H7 (cell line): ENCODE measurements at places on chromosomes 7 and 10. TPM values are rescaled to one million over a fixed set of nuclear protein-coding genes. Genes with fewer than 3 reads are reported as not detected.
A peak's percentile ranks its signal among the peaks of the same experiment; 100 is the strongest.

FXYD4 gene
- not detected in 2 replicates for total RNA-seq

- DNase-seq = no peak
Measured at GRCh38 chr10:119550827-119551226, 8.3 kb upstream of the RGS10 start.

DNA sequence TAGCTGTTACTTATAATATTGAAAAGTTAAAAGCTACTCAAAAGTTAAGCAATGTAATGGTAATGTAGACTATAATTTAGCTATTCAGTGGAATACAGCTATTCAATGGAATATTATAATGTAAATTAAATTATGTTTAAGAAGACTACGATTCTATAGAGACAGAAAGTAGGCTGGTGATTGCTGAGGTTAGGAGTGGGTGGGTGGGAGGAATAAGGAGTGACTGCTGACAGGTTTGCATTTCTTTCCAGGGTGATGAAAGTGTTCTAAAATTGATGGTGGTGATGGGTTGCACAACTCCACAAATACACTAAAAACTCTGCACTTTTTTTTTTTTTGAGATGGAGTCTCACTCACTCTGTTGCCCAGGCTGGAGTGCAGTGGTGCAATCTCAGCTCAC lies 21.4 kb downstream of the DENND2A start:
- no peak for DNase-seq

DNA sequence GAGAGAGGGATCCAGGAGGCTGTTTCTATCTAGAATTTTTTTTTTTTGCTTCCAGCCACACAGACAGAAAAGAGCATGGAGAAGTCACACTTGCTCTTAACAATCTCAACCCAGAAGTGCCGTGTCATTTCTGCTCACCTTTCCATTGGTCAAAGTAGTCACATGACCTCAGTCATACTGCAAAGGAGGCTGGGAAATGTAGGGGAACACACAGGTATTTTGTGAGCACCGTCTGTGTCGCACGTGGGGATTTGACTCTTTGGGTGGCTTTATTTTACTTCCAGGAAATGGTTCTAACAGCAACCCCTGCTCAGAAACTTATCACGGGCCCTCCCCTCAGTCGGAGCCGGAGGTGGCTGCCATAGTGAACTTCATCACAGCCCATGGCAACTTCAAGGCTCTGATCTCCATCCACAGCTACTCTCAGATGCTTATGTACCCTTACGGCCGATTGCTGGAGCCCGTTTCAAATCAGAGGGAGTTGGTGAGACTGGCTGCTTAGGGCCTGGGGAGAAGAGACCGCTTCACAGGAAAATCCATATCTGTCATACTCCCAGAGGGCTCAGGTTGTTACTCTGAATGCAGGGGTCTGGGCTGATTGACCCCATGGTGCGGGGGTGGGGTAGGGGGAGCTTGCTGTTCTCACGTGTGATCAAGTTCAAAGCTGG lies 13.1 kb upstream of the CPA1 start:
- DNase-seq = no peak

- peak; percentile 88 for DNase-seq
Measured at GRCh38 chr7:100895701-100895955, at the start of gene ACHE. ACHE (minus strand) TSS chr7:100895888; CDS start chr7:100894232, 1,656 bp downstream.

GRCh38 chr7:158970132-158970531 lies 113.8 kb downstream of the DYNC2I1 start:
- no peak for DNase-seq

DNA sequence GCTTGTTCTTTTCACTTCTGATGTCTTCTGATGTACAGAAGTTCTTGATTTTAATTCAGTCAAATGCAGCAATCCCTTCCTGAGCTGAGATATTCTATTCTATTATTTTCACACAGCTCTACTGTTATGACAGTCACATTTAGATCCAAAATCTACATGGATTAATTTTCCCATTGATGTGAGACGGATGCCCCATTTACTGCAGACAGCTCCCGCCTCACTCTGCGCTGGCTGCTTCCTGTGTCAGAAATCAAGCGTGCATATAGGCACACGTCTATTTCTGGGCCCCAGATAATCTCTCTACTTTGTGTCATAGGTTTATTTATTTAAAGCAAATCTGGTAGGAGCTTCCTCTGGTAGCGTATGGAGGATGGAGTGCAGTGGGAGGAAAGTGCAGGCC lies 6.7 kb downstream of the BNIP3 start:
- DNase-seq = no peak

TMEM176A gene
- not detected in 2 replicates for total RNA-seq

GRCh38 chr7:118046086-118046485 lies 137.9 kb upstream of the LSM8 start:
- no peak for DNase-seq

GRCh38 chr7:157526913-157527634 lies 190.3 kb downstream of the DNAJB6 start:
- no peak for DNase-seq

DNA sequence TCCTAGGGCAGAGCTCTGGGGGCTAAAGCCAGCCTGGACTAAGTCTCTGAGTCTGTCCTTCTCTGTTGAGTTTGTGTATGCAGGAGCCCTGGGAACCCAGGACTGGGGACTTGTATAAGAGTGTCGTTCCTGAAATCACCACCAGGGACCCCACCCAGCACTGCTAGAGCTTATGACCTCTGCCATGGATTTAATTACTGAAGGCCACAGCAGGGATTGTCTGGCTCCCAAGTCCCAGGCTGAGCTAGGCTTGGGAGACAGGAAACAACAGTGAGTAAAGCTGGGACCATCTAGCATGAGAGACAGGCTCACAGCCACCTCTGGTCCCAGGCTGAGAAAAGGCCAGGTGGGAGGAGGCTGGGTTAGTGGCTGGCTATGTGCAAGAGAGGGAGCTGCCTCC lies 1.4 kb upstream of the TSPAN15 start:
- DNase-seq = peak; percentile 78

DNA sequence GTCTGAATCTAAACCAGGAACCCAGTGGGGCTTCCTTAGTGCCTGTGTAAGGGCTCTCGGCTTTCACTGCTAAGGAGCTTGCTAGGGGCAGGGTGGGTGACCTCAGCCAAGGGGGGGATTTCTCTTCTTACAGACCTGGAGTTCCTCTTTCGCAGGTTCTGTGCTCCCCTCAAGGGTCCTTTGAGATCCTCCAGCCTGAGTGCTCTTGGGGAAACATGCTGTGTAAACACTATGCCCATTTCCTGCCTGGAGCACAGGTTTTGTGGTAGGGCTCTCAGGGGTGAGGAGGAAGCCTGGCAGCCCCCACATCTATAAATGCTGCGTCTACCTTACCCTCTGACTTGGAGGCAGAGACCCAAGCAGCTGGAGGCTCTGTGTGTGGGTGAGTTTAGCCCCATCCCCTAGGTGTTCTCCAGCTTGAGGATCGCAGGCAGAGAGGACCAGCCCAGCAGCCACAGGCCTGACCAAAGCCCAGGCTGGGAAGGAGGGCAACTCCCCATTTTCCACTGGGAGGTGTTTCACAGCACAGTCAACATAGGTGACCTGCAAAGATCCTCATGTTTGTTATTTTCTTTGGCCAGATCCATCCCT lies at the start of gene SFTPA1:
Gene SFTPA1, plus strand, starts transcription at position 339 of the 591 bp plus-strand sequence. CDS start 887 bp downstream, outside the sequence.
- DNase-seq = no peak

GRCh38 chr10:112899391-112900065 lies 50.5 kb upstream of the TCF7L2 start:
- DNase-seq = no peak

FAM180A gene
- total RNA-seq = not detected in 2 replicates

GRCh38 chr7:28660132-28660531 lies 247.8 kb downstream of the CREB5 start:
- DNase-seq = no peak

- no peak for DNase-seq
Measured at GRCh38 chr10:127041552-127041951, 136.3 kb downstream of the DOCK1 start.

GRCh38 chr10:50674469-50675254 lies 50.9 kb upstream of the SGMS1 start:
- DNase-seq = peak; percentile 48

DNA sequence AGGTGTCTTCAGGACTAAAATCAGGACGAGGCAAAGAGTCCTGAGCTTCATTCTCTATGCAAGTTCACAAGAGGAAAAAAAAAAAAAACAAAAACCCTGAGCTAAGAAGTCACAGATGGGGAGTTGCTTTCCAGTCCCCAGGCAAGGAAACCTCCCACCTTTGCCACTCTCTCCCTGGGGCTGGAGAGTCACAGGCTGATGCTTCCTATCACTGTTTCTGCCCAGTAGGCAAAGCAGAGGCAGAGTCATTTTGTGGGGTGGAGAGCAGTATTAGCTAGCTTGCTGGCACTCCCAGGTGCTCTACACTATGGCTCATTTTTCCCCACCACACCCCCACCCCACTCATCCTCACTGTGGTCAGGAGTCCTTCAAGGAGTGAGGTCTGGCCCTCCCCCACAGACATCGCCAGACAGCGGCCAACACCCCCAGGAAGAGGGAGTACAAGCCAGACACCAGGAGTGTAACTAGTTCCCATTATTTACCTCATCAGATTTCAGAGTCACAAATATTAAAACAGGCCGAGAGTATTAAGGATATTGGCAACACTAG lies 34.6 kb upstream of the UNC5B start:
- DNase-seq = no peak
